A549 treated with DMSO at 1 μM for 4 hours (cell line): ENCODE measurements at places on chromosomes 5 and 9. TPM values are rescaled to one million over a fixed set of nuclear protein-coding genes. Genes with fewer than 3 reads are reported as not detected.

The SPINK13 gene
- total RNA-seq: not detected in 5 replicates

The KIF4B gene
- total RNA-seq: 0.03 to 0.05 TPM (median 0.04 TPM) in 3 of 5 replicates, not detected in the others

The ZDHHC11 gene
- total RNA-seq: 11.1 to 22.4 TPM (median 18.3 TPM) in 5 replicates

The SPINK6 gene
- total RNA-seq: 0.32 to 0.76 TPM (median 0.48 TPM) in 5 replicates

The CLTA gene
- 280 to 428 TPM (median 379 TPM) in 5 replicates for total RNA-seq

The ESM1 gene
- total RNA-seq: not detected in 5 replicates

The GLRX gene
- 43.9 to 74.3 TPM (median 52.1 TPM) in 5 replicates for total RNA-seq

The BTF3 gene
- total RNA-seq: 1,089 to 1,177 TPM (median 1,112 TPM) in 5 replicates

The ANKRD34B gene
- total RNA-seq: 0.03 to 0.09 TPM (median 0.05 TPM) in 4 of 5 replicates, not detected in the other

The DEPDC1B gene
- total RNA-seq: 15.8 to 19.5 TPM (median 19.2 TPM) in 5 replicates

The MAMDC2 gene
- 0.20 to 0.46 TPM (median 0.28 TPM) in 5 replicates for total RNA-seq

The ZNF474 gene
- total RNA-seq: 0.14 to 0.48 TPM (median 0.44 TPM) in 5 replicates

The ARID3C gene
- 0.10 to 0.28 TPM (median 0.22 TPM) in 5 replicates for total RNA-seq

The SLC22A5 gene
- 14.8 to 18.7 TPM (median 16.1 TPM) in 5 replicates for total RNA-seq

The WDR31 gene
- total RNA-seq: 1.0 to 1.5 TPM (median 1.4 TPM) in 5 replicates

The GABRA6 gene
- total RNA-seq: not detected in 5 replicates

The SPATA31E1 gene
- 0.04 TPM in 1 of 5 replicates, not detected in the others for total RNA-seq

The PALM2AKAP2 gene
- 0.36 to 0.99 TPM (median 0.55 TPM) in 5 replicates for total RNA-seq

The NREP gene
- 1.5 to 2.5 TPM (median 2.3 TPM) in 5 replicates for total RNA-seq

The RIMOC1 gene
- 10.7 to 14.8 TPM (median 12.5 TPM) in 5 replicates for total RNA-seq

The IFNA13 gene
- total RNA-seq: not detected in 5 replicates

The OR2V1 gene
- total RNA-seq: not detected in 5 replicates

The NR5A1 gene
- total RNA-seq: 0.05 to 0.10 TPM (median 0.07 TPM) in 5 replicates

The KIF24 gene
- total RNA-seq: 3.5 to 4.2 TPM (median 3.6 TPM) in 5 replicates

The ISOC1 gene
- 16.7 to 20.9 TPM (median 17.9 TPM) in 5 replicates for total RNA-seq

The RGS3 gene
- total RNA-seq: 24.8 to 30.7 TPM (median 26.6 TPM) in 5 replicates

The UBAC1 gene
- total RNA-seq: 27.7 to 39.2 TPM (median 36.4 TPM) in 5 replicates

The HEMGN gene
- not detected in 5 replicates for total RNA-seq

The GARIN3 gene
- total RNA-seq: not detected in 5 replicates

The RICTOR gene
- 9.6 to 16.6 TPM (median 13.0 TPM) in 5 replicates for total RNA-seq

The C9orf152 gene
- 0.02 to 0.08 TPM (median 0.05 TPM) in 5 replicates for total RNA-seq

The CDKN2B-AS1 gene
- total RNA-seq: not detected in 5 replicates

The CARTPT gene
- not detected in 5 replicates for total RNA-seq

The ANKRD31 gene
- 0.05 to 0.08 TPM (median 0.08 TPM) in 5 replicates for total RNA-seq

The MAT2B gene
- total RNA-seq: 45.2 to 59.9 TPM (median 52.9 TPM) in 5 replicates

The SH2D3C gene
- 0.07 to 0.17 TPM (median 0.16 TPM) in 4 of 5 replicates, not detected in the other for total RNA-seq

The C5orf46 gene
- total RNA-seq: not detected in 5 replicates

The PCDHAC2 gene
- 2.6 to 3.2 TPM (median 2.6 TPM) in 5 replicates for total RNA-seq

The GPBP1 gene
- total RNA-seq: 39.3 to 46.7 TPM (median 43.0 TPM) in 5 replicates

The SARDH gene
- total RNA-seq: 0.07 to 0.13 TPM (median 0.08 TPM) in 4 of 5 replicates, not detected in the other

The PTGDS gene
- 0.28 to 0.37 TPM (median 0.33 TPM) in 3 of 5 replicates, not detected in the others for total RNA-seq

The SPINK1 gene
- 0.37 to 1.4 TPM (median 0.92 TPM) in 5 replicates for total RNA-seq

The SPINK7 gene
- not detected in 5 replicates for total RNA-seq

The S1PR3 gene
- total RNA-seq: 27.0 to 36.6 TPM (median 33.5 TPM) in 5 replicates

The WDR38 gene
- total RNA-seq: 0.07 to 0.15 TPM (median 0.09 TPM) in 3 of 5 replicates, not detected in the others

The SLC35D2 gene
- total RNA-seq: 14.3 to 21.0 TPM (median 19.6 TPM) in 5 replicates

The TIMD4 gene
- 0.72 to 1.9 TPM (median 1.4 TPM) in 5 replicates for total RNA-seq

The CBY3 gene
- total RNA-seq: not detected in 5 replicates

The CER1 gene
- not detected in 5 replicates for total RNA-seq
